Daoy (cell line): ENCODE measurements at places on chromosomes 12 and 14.
A peak's percentile ranks its signal among the peaks of the same experiment; 100 is the strongest.

- peak; percentile 3 for DNase-seq
Observed at GRCh38 chr14:104888489-104889374, 23.7 kb downstream of the CEP170B start.

GRCh38 chr12:638953-639557 is 24.2 kb downstream of the NINJ2 start:
- no peak for DNase-seq

- DNase-seq = peak; percentile 3
Observed at GRCh38 chr12:34402228-34402898, 380.1 kb downstream of the ALG10 start.

- peak; percentile 10 for DNase-seq
Observed at GRCh38 chr14:75675265-75675960, 14.4 kb downstream of the TTLL5 start.

- DNase-seq = no peak
Observed at GRCh38 chr14:49050822-49051221, 535.4 kb downstream of the RPS29 start.

GRCh38 chr12:14567351-14568162 is at the start of gene PLBD1:
PLBD1 (minus strand) TSS chr12:14567883; CDS start chr12:14567696, 187 bp downstream.
- DNase-seq = peak; percentile 43

DNA sequence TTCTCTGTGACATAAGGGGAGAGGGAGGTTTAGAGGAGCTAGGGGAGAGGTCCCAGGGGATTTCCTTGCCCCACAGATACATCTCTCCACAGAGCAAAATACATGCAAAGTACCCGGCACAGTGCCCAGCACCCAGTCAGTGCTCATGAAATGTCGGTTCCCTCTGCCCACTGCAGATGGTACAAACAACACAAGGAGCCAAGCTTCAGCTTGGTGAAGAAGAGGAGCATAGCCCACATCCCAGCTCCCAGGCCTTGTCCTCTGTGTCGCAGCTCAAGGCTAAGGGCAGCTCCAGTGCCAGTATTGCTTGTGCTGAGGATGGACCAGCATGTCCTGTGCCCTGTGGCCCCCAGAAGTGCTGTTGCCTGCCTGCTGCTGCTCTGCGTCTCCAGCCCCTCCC is 35.0 kb upstream of the FKBP4 start:
- no peak for DNase-seq

DNA sequence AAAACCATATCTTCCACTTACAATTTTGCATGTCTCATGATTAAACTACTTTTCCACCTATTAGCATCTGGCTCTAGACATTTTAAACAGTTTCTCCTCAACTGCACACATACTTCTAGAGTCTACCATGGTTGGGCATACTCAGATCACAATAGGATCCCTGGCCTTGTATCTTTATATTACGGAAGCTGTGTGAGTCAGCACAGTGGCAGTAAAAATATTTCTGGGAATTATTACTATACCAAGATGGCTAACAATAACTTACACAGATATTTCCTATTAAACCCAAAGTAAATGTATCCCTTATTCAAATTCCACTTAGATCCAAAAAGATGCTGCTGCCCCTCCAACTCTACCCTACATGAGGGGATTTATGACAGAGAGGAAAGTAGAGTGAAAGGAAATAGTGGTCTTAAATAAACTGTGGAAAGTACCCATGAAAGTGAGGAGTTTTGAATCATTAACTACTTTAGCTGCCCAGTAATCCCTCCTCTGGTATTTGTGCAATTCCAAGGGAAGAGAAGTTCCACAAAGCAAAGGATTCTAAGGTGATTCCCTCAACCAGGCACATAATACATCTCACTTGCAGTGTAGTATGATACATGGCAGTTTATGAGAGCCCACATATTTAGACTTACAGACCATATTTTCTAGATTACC is 14.0 kb upstream of the CPSF6 start:
- no peak for DNase-seq

- DNase-seq = peak; percentile 89
Observed at GRCh38 chr14:20848316-20848954, 42.8 kb upstream of the RNASE3 start.

DNA sequence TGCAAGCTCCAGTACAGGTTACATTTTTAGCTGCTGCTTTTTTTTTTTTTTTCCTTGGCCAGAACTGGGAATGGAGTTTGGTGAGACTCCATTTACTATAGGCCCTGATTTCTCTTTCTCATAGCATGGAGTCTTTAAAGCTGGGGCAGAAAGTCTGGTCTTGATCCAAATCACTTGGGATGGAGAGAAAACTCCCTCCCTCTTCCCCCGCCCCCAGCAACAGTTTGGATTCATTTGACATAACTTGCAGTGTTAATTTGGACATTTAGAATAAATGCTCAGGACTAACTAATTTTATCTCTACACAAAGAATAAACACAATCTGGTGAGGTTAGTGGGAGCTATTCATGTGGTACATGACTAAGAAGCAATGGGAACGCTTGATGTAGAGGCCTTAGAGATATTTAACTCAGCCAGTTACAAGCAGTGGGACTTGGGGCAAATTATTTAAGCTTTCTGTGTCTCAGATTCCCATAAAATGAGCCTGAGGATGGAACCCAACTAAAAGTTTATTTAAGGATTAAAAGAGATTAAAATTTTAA is 107.3 kb upstream of the ARHGAP5 start:
- no peak for DNase-seq

DNA sequence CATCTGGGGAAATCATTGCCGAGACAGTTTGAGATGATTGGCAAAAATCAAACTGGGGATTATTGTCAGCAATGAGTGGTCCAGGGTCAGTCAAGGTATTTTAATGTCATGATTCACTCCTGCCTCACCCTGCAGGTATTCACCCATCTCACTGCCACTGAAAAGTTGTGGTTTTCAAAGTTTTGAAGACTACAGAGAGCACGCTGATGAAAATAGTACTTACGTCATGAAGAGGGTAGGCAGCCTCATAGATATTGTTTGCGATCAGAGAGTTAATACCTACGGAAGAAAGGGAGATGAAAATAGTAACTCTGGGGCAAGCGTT is 138.0 kb downstream of the ANO2 start:
- peak; percentile 71 for DNase-seq

DNA sequence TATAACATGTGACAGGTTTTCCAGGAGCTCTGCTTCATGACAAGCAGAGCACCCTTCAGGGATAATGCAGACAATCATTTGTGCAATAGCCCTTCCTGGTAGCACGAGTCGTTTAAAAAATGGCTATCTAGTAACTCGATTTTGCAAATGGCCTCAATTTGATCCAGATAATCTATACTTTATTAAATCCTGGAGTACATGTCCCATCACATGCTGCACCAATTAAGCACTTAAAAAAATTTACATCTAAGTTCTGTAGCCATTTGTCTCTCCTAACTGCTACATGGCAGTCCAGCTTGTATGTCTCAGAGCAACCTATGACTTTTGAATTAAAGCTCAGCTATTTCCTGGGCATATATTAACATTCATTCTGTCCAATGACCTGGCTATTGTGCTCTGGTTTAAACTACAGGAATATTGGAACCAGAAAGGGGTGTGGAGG is 79.8 kb downstream of the TTC8 start:
- DNase-seq = no peak

- DNase-seq = no peak
Observed at GRCh38 chr12:90124914-90125313, 416.3 kb upstream of the ATP2B1 start.

DNA sequence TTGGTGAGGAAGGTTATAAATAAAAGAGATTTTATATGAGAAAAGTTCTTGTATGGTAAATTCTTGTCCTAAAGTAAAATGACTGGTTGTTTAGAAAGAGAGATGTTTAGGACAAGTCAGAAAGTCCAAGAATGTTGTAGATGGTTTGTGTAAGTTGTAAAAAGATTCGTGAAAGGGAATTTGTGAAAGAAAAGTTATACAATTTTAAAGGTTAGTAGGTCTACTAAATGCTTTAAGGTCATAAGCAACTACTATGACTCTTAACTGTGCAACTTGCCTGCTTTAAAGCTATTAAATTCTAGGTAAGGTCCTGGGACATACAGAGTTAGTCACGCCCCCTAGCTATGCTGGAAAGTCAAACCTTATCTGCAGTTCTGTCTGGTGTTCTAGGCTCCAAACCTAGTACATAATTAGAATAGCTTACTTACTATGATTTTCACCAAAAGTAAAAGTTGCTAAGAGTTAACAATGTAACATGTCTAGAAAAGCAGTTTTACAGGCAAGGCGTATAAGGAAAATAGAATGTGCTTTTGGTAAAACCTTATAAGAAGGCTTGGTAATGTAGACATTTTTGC is 11.2 kb upstream of the DHRS2 start:
- no peak for DNase-seq

- DNase-seq = peak; percentile 99
Observed at GRCh38 chr12:52243856-52244614, 11.0 kb downstream of the KRT7 start.
